ENCODE measurements at places on chromosomes 6 and 20.

DNA sequence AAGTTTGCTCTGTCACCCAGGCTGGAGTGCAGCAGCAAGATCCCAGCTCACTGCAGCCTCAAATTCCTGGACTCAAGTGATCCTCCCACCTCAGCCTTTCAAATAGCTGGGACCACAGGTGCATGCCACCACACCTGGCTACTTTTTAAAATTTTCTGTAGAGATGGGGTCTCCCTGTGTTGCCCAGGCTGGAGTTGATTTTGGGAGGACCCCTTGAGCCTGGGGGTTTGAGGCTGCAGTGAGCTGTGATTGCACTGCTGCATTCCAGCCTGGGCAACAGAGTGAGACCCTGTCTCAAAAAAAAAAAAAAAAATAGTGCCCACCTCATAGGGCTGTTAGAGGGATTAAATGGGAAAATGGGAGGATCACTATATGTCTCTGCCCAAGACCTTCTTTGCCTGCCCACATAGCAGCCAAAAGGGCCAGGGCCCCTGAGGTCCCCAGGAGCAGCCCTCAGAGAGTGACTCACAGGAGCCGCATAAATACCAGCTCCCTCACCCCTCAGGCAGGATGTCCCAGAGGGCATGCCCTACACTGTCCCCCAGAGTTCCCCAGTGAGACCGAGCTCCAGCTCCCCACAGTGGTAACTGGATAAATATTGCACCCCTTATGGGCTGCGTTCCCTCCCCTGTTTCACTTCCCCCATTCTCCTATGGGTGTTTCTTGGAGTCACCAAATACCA lies 11.7 kb upstream of the MDGA1 start:
- no peak for DNase-seq

GRCh38 chr6:168091381-168092264 lies 12.6 kb upstream of the FRMD1 start:
- no peak for DNase-seq

GRCh38 chr6:122576888-122577287 lies 33.3 kb upstream of the PKIB start:
- DNase-seq = no peak

- no peak for DNase-seq
Measured at GRCh38 chr20:40815156-40816038, 126.4 kb upstream of the MAFB start.

DNA sequence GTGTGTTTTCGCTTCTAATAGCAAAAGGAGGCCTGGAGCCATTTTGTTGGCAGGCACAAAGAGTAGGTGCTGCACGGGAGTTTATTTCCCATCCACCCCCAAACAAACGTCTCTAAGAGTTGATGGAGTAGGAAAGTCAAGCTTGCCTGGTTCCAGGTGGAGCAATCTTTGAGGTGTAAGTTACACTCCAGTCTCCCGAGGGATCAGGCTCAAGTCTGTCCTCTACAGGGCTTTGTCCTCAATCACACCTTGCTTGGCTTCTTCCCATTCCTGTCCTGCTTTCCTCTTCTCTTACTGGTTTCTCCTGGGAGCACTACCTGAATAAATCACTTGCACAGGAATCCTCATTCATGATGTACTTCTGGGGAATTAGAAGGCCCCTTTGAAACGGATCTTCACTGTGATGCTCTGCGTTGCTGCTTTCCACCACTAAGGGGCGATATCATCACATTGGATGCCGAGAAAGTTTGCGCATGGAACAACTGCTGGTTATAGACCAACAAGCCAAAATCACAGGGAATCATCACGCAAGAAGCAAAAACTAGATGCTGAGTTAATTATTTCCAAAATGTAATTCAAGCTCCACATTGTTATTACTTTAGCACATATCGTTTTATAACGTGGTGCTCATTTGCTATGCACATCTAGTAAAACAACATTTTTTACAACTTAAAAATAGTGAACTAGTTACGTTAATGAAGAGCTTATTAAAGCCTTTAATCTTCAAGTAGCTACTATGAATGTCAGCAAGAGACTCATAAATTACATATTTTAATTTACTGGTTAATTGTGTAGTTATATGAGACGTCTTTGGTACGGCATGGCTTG lies 156.8 kb downstream of the DNAH8 start:
- peak; percentile 10 for DNase-seq

DNA sequence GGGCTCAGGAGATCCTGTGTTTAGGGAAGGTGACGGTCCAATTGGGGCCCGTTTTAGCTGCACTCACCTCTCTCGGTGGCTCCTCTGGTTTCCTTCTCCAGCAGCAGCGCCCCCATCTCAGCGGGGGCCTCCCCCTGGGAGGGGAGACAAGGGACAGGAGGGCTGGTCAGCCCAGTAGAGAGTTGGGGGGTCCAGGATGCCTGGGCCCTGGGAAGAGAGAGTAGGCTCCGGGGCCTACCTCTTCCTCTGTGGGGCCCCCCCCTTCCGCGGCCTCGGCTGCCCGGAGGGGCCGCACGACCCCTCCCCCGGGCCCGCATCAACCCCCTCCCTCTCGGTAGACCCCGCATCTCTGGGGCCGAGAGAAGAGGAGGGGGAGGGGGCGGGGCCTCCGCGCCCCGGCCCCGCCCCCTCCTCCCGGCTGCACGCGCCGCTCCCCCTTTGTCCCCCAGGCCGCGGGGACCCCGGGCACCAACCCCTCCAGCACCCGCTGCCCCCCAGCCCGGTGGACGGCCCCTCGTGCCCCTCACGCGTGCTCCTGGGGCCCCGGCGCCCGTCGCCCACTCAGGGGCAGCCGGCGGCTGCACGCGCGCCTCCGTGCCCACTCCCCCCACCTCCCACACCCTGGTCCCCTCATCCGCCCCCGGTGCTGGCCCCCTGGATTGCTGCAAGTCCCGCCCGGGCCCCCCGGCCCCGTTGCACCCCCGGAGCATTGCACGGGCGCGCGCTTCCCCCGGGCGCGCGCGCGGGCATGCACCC lies 464 bp downstream of the EHMT2 start:
- no peak for DNase-seq

- no peak for DNase-seq
Measured at GRCh38 chr6:129608886-129609537, 101.0 kb downstream of the ARHGAP18 start.

DNA sequence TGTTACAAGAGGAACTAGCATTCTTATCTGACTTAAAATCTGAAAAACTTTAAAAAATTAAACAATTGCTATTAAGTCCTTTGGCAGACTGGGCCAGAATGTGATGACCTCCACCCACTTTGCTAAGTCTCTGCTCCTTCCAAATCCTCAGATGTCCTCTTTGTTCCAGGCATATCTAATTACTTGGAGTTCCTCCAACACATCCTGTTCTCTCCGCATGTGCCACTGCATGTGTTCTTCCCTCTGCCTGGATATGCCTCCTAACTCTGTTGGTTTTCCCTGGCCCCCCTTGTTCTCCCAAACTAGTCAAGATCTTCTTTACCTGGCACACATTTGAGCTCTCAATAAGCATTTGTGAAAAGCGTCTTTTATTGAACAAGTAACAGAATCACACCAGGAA lies 23.1 kb downstream of the ELOVL2 start:
- no peak for DNase-seq

- peak; percentile 71 for DNase-seq
Measured at GRCh38 chr6:43228951-43229802, at the start of gene DNPH1. Gene DNPH1 (minus strand): TSS chr6:43229481. CDS start chr6:43229456, 25 bp downstream.

GRCh38 chr20:50303573-50304500 lies 113.2 kb downstream of the CEBPB start:
- peak; percentile 43 for DNase-seq

GRCh38 chr6:160027076-160027475 lies 58.2 kb downstream of the IGF2R start:
- no peak for DNase-seq

DNA sequence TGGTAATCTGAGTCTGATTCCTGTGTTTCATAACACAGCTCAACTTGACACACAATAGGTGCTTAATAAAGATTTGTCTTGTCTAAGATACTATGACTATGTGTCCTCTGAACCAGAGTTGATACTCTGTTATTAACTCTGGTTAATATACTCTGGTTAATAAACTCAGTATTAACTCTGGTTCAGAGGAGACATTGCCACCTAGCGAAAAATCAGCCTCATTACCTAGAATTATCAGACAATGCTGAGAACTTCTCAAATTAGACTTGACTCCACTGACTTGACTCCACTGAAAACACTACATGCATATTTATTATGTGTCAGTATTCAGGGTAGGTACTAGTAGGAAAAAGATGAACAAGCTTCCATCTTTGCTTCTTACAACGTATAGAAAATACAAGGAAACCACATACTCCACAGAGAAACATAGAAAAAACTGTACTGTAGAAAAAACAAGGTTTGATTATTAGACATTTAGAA lies 73.9 kb downstream of the AHI1 start:
- no peak for DNase-seq

- peak; percentile 44 for DNase-seq
Measured at GRCh38 chr6:93418408-93419303, 703 bp downstream of the EPHA7 start.

DNA sequence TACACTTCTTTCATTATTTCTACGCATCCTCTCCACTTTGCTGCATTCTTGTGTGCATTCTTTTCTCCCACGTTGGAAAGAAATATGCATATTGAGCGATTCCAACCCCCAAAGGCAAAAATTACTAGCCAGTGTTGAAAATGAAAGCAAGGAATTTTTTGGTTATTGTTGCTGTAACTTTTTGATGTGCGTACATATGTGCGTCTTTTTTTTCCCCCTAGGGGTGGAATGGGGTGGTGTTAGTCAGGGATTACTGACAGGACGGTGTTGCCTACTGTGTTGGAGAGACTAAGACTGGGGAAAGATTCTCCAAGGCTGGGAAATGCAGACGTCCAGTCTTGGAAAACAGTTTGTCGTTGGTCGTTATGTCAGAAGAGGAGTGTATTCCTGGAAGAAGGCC lies 44.2 kb upstream of the ESR1 start:
- no peak for DNase-seq

DNA sequence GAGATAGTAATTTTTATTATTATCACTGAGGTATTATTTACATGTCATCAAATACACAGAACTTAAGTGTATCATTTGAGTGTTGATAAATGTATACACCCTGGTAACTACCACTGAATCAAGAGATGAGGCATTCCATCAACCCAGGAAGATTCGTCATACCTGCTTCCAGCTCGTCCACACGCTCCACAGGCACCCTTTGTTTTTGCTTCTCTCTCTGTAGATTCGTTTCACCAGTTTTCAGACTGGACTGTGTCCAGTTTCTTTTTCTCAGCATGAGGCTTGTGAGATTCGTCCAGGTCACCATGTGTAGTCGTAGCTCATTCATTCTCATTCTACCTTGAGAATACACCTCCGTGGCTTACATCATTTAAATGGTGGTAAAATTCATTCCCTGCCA lies 64.5 kb downstream of the BFSP1 start:
- DNase-seq = no peak

DNA sequence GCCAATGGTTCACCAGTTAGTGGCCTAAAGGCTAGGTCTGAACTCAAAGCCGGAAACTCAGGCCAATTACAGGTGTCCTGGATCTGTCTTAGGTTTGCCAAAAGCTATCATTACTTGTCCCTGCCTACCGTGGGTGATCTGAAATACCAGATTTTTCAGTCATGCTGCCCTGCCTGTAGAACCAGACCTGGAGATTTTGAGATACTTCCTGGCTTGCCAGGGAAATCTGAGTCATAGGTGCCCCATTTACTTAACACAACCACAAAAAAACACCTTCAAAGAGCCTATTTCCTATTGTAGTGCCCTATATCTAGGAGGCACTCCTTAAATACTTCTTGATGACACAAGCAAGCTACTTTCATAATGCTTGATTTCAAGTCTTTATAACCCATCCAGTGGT lies 13.9 kb upstream of the RANBP9 start:
- no peak for DNase-seq

- DNase-seq = no peak
Measured at GRCh38 chr6:98847779-98848538, 13.6 kb downstream of the POU3F2 start.

- DNase-seq = no peak
Measured at GRCh38 chr6:56246881-56247653, at the start of gene COL21A1. Gene COL21A1 (minus strand): TSS chr6:56247580. CDS start chr6:56182618, 64,962 bp downstream.

- DNase-seq = no peak
Measured at GRCh38 chr6:45617441-45617840, 239.7 kb upstream of the SUPT3H start.

DNA sequence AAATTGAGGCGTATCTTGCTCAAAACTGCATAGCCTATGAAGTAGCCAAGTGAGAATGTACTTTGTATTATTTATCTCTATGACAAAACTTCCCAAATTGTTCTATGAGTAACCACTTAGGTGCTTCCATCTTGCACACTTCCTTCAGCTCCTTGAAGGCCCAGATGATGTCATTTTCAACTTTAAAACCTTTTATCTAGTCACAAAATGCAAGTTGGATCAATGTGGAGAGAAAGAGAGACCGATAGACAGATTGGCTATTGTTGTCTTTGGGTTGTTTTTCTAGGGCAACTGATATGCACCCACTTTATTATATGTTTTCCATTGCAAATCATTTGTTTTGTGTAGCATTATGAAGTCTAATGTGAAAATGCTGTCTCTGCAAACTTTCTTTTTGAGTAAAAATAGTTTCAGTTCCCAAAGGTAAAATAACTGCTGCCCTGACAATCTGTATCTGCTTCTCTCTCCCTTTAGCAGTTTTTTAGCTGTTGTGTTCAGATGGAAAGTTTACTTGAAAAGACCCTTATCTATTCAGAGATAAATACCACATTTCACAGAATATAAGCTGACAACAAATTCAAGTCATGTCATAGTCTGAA lies 73.7 kb upstream of the CITED2 start:
- DNase-seq = no peak

GRCh38 chr20:3010985-3011723 lies 32.3 kb upstream of the GNRH2 start:
- DNase-seq = no peak

DNA sequence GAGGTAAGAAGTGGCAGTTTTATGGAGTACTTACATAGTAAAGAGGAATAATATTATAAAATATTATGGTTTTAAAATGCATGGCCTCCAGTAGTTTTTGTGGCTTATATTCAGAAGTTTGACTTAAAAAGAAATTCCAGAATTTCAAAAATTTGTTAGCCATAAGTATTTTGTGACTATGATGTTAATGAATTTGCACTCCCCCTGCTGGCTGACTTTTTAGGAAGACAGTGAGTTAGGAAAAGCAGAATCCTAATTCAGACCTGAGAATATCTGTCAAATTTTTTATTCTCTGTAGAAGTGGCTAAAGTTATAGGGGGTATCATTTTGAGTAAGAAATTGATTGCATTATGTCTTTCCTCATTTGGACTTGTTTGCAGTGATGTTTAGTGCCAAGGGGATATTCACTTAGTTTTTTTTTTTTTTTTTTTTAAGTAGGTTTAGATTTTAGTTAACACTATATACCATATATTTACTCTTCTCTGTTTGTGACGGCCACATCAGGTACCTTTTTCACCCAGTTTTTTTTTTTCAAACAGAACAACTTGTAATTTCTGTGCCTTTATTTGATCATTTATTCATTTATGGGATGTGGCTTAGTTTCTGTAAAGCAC lies 40.8 kb downstream of the ZFAND3 start:
- DNase-seq = no peak

- no peak for DNase-seq
Measured at GRCh38 chr20:46618316-46619100, 32.8 kb downstream of the SLC13A3 start.

DNA sequence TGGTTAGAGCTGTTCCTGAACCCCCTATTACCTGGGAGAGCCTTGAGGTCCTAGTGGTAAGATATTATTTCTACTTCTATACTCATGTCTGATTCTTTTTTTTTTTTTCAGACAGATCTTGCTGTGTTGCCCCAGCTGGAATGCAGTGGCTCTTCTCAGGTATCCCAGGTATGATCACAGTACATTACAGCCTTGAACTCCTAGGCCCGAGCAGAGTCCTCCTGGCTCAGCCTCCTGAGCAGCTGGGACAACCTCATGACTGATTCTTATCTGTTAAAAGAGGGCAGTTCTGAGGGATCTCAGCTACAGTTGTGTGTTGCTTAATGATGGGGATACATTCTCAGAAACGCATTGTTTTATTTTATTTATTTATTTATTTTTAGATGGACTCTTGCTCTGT lies 30.2 kb downstream of the BAK1 start:
- no peak for DNase-seq

Measured in NCI-H1092 (cell line).